ENCODE measurements at places on chromosomes 1 and 21. TPM values are rescaled to one million over a fixed set of nuclear protein-coding genes. Genes with fewer than 3 reads are reported as not detected.

The SHISA4 gene
- total RNA-seq, result 0.32 TPM

- H3K36me3 ChIP-seq, result no peaks in the 10 kb centered on the region
- no peak overlapping the region for H3K27ac ChIP-seq
- no peak overlapping the region for H3K4me3 ChIP-seq
- peaks cover 3% of the 10 kb centered on the region for H3K4me1 ChIP-seq
Measured at GRCh38 chr1:151958959-151959358, 34.7 kb downstream of the S100A10 start.

DNA sequence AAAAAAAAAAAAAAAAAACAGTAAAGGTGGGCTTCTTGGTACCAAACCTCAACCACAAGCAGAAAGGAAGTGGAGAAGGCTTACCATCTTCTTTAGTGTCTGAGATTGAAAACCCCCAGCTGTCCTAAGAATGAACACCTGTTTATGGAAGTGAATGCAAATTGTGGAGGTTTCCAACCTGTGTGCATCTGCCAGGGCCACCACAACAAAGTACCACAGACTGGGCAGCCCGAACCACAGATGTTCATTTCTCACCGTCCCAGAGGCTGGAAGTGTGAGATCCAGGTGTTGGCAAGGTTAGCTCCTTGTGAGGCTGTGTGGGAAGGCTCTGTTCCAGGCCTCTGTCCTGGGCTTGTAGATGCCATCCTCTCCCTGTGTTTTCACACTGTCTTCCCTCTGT is 348.7 kb downstream of the SETD4 start:
- H3K27ac ChIP-seq, result no peak overlapping the region
- no peaks in the 10 kb centered on the region for H3K4me1 ChIP-seq
- H3K4me3 ChIP-seq, result no peak overlapping the region

- no peak for DNase-seq
- no peaks in the 10 kb centered on the region for H3K27me3 ChIP-seq
- H3K36me3 ChIP-seq, result no peaks in the 10 kb centered on the region
- H3K27ac ChIP-seq, result no peak overlapping the region
Measured at GRCh38 chr21:18468790-18469189, 65.2 kb upstream of the TMPRSS15 start.

The SLC30A10 gene
- total RNA-seq, result not detected

DNA sequence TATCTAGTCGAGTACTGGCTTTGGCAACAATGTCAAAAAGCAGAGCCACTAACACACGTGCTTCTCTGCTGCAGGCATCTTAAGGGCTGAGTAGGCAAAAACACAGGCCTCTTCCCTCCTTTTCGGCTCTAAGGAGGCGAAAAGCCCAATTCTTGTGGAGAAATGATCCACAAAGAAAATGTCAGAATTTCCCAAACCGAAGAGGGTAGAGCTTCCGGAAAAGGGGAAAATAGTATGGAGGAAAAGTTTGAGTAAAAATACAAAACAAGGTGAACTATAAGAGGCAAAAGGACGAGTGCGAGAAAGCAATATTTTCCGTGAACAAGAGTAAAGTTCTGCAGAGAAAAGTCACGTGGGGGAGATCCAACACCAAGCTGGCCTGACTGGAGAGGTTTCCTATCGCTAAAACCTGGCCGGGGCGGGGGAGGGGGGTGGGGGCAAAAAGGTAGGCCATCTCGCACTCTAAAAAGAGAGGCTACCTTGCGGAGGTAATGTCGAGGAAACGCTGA is 551 bp downstream of the ZRANB2 start:
- peak overlapping the region; percentile 97 for H3K4me3 ChIP-seq
- DNase-seq, result peak; percentile 46
- peaks cover 35% of the 10 kb centered on the region for H3K4me1 ChIP-seq

DNA sequence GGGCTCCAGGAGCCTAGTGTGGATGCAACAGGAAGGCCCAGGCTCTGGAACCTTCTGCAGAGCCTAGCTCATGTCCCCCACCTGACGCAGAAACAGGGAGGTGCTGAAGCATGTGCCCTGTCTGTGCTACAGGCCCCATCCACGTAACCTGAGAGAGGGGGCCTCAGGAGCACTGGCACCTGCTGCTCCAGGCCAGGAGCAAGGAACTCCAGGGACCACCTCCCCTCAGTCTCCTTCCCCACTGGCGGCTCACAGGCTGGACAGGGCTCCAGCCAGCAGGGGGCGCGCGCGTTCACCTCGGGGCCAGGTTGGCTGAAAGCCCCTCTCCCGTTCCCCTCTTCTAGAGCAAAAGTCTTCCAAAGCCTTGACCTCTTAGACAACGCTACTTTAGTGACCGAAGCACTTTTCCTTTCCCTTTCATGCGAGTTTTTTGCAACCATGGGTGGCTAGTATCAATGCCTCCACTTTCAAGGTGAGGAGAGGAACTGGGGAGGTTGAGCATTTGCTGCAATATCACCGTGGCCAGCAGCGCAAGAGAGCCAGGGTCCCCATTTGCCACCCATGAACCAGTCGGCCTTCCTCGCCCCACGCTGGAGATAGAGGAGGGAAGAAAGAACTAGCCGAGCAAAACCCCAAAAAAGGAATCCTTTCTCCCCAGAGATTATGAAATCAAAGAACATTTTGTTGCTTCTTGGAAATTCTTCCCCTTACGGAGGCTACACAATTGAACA is 52.4 kb upstream of the GPR157 start:
- peak overlapping the region; percentile 86 for H3K4me3 ChIP-seq
- H3K4me1 ChIP-seq, result peaks cover 33% of the 10 kb centered on the region
- H3K36me3 ChIP-seq, result peaks cover 15% of the 10 kb centered on the region
- peaks cover 14% of the 10 kb centered on the region for H3K27me3 ChIP-seq

The RAB13 gene
- 6.3 TPM for total RNA-seq

The KCNJ9 gene
- total RNA-seq, result not detected

DNA sequence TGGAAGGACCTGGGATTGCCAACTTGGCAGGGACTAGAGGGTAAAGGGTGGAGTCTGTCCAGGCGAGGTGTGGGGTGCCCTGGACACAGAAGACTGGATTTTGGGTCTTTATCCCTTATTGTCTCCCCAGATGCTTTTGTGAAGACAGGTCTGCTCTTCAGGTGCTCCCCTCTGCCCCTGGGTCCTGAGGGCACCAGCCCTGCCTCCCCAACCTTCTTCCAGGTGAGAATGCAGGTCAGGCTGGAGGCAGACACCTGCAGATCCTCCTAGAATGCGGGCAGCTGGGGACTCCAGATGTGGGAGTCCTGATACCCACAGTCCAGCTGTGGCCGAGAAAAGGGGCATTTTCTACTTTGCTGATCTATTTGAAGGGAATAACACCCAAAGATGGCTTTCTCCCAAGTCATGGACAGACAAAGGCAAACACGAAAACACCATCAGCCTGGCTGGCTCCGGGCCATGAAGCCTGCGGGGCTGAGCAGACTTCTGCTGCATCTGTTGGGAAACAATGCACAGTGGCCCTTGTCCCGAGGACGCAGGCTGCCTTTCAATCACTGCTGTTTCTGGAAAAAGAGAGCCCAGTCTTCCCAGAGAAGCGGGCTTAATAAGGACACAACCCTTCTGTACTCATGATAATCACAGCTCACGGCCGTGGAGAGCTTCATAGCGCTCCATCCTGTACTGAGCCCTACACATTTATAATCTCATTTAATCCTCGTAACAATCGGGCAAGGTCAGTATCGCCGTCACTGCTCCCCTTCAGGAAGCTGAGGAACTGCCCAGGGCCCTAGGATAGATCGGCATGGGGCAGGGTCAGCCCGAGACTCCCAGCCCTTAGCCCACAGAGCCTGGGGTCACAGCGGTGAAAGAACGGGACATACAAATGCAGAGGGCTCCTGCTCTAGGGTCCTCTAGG is 62.0 kb upstream of the ABCG1 start:
- no peak overlapping the region for H3K4me3 ChIP-seq
- no peak overlapping the region for H3K27ac ChIP-seq
- no peaks in the 10 kb centered on the region for H3K36me3 ChIP-seq
- DNase-seq, result peak; percentile 32

The GBP4 gene
- 69.7 TPM for total RNA-seq

GRCh38 chr1:21956720-21957552 is 19.8 kb upstream of the HSPG2 start:
- H3K4me3 ChIP-seq, result no peak overlapping the region
- peak overlapping the region; percentile 14 for H3K27ac ChIP-seq
- no peaks in the 10 kb centered on the region for H3K36me3 ChIP-seq
- H3K27me3 ChIP-seq, result no peaks in the 10 kb centered on the region
- H3K4me1 ChIP-seq, result peaks cover 27% of the 10 kb centered on the region

The CR2 gene
- not detected for total RNA-seq

Measured in activated CD8-positive, alpha-beta memory T cell treated with anti-CD3 and anti-CD28 coated beads, Interleukin-2, amount 10 ng/mL, durations not matched to agents 7 days and 5 days (primary cell).